Endothelial cell of umbilical vein (primary cell): ENCODE measurements at places on chromosomes 1 and 21. TPM values are rescaled to one million over a fixed set of nuclear protein-coding genes. Genes with fewer than 3 reads are reported as not detected.

Gene MCL1
- 186 and 212 TPM in 2 replicates for total RNA-seq

Gene AADACL3
- total RNA-seq: not detected in 2 replicates

Gene S100A12
- not detected in 2 replicates for total RNA-seq

DNA sequence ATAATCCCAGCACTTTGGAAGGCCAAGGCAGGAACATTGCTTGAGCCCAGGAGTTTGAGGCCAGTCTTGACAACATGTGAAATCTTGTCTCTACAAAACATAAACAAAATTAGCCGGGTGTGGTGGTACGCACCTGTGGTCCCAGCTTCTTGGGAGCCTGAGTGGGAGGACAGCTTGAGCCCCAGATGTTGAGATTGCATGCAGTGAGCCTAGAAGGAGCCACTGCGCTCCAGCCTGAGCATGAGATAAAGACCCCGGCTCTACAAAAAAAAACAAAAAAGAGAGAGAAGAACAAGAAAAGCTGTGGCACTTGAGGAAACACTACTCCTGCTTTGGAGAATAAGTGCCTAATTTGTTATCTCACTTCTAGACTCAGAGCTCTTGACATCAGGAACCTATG lies 146.6 kb downstream of the GLUL start:
- DNase-seq: no peak

- DNase-seq: no peak
Measured at GRCh38 chr1:103122983-103123720, 14.8 kb upstream of the COL11A1 start.

GRCh38 chr1:154221278-154222001 lies 685 bp downstream of the UBAP2L start:
- DNase-seq: peak; percentile 61

Gene RGS8
- not detected in 2 replicates for total RNA-seq

- DNase-seq: peak; percentile 47
Measured at GRCh38 chr1:2233997-2234761, 6.1 kb downstream of the SKI start.

DNA sequence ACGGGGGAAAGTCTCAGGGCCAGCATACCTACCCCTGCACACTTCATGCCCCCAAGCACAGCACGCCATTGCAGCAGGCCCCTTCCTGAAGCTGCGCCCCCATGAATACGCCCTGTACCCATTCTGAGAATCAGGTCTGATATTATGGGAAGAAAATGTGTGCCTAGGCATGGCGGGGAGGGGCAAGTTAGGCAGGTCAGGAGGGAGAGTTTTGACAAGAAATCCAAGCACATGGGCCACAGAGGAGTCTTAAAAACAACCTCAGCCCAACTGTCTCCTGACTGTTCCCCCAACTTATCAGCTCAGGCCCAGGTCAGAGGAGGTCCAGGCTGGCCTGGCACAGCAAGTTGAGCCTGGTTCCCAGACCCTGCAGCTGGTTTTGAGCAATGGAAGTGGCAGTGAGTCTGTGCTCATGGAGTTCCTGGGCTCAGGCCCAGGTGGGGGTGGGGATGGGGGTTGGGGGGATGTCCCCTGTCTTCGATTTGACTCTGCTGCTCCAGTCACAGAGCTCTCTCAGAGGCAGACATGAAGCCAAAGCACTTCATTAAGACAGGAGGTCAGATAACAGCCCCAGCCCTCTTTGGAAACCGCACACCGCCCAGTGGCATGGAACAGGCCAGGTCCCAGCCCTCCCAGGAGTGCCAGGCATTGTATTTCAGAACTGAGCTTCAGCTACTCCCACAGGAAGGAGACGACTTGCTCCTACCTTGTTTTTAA lies 20.6 kb upstream of the BCAR3 start:
- DNase-seq: no peak

Gene FMO2
- total RNA-seq: not detected in 2 replicates

- DNase-seq: no peak
Measured at GRCh38 chr21:30962013-30962412, 76.3 kb downstream of the KRTAP19-8 start.

DNA sequence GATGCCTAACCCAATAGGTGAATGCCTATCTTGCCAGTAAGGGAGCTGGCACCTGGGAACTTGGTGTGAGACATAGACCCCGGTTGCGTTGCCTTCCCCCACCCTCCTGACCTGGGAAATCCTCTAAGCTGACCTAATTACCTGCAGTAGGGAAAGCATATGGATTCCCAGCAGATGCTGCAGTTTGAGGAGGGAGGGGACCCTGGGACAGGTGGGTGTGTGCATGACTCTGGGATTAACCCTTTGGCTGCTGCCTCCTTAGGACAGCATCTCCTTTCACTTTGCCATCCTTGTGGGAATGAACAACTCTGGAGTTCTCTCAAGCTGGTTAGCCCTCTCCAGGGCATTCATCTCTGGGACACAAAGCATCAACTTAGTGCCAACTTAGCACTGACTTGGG lies 16.4 kb upstream of the NFASC start:
- DNase-seq: no peak

Gene OR10Z1
- total RNA-seq: not detected in 2 replicates

- DNase-seq: no peak
Measured at GRCh38 chr1:15279576-15280230, 32.7 kb downstream of the FHAD1 start.

- DNase-seq: no peak
Measured at GRCh38 chr1:8627728-8628127, 189.7 kb downstream of the RERE start.

- peak; percentile 7 for DNase-seq
Measured at GRCh38 chr1:198641966-198642668, 3.3 kb downstream of the PTPRC start.

- peak; percentile 56 for DNase-seq
Measured at GRCh38 chr21:16418226-16418625, 688.4 kb downstream of the USP25 start.

- DNase-seq: no peak
Measured at GRCh38 chr1:119828266-119828665, 17.0 kb upstream of the REG4 start.

DNA sequence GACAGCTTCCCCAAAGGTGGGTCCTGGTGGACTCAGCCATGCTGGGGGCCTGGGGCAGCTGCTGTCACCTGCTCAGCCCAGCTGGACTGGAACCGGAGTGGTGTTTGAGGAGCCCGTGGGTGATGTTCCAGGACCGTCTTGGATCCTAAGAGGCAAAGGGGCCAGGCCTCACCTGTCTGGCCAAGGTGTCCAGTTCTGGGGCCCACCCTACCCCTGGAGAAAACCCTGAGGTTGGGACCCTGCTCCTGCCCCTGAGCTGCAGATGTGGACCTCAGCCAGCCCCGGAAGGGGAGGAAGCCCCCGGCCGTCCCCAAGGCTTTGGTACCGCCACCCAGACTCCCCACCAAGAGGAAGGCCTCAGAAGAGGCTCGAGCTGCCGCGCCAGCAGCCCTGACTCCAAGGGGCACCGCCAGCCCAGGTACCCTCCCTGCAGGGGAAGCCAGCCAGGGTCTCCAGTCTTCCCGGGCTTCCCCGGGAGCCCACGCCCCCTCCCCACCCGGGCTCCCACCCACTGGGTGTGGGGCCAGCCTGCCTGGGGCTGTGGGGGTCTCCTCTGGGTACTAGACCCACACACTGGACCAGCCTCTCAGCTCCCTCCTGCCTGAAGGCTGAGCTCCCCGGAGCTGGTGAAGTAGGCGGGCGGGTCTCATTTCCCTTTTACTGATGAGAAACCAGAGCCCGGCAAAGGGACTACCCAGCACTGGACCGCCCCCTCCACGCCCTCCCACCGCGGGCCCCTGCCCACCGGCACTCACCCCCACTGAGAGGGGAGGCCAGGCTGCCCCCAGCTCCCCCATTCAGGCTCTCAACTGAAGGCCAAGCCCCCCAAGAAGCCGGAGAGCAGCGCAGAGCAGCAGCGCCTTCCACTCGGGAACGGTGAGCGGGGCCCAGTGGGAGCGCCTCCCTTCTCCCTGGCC lies 1.3 kb downstream of the AIRE start:
- DNase-seq: no peak

DNA sequence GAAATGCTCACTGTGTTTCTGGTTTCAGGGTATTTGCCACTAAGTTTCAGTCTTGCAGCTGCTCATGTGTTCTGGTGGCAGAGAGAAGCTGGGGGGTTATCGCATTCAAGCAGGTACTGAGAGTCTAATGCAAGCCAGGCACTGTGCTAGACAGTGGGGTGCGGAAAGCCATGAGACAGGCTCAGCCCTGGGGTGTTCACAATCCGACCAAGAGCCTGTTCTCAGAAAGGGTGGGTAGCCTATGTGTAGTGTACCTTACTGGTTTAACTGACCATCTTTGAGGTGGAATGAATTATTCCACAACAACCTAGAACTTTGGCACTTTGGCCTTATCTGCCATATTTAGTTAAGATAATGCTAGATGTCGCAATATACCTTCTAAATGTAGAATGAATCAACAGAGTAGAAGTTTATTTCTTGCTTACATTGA lies 55.3 kb upstream of the ROR1 start:
- no peak for DNase-seq

- DNase-seq: peak; percentile 56
Measured at GRCh38 chr1:6127587-6128163, 52.4 kb downstream of the CHD5 start.

DNA sequence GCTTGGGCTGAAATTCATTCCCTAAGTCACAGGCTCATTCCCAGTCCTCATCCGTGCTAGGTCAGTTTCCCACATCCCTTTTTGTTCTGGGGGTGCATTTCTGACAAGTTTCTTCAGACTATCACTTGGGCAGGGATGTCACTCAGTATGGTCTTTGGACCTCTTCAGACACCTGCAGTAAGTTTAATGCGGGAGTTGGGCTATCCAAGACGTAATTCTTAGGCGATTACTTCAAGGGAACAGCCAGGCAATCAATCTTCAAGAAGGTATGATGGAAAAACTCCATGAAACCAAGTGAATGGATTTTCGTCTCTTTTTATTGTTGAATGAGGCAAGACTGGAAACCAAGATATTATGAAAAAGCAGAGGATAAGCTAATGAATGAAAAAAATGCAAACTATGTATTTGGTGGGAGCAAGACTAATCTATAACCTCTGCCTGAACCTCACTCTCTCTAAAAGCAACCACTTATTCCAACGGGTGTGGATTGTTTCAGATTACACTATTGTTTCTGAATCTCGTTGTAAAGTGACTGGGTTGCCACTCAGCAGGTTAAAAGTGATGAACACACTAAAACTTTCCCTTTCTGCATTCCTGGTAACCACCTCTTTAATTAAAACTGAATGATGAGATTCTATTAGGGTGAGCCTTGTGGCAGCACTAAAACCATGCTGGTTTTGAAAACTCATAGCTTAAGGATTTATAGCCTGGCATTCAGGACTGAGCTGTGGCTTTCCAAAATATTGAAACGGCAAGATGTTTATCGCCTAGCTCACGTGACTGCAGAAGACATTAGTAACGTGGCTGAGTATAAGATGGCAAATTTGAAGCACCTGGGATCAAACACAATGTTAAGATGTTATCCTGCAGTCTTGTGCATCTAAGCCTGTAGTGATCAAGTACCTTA lies 1.1 kb downstream of the RASAL2 start:
- peak; percentile 51 for DNase-seq

Gene EDARADD
- total RNA-seq: not detected in 2 replicates

Gene UBXN10
- total RNA-seq: not detected in 2 replicates

DNA sequence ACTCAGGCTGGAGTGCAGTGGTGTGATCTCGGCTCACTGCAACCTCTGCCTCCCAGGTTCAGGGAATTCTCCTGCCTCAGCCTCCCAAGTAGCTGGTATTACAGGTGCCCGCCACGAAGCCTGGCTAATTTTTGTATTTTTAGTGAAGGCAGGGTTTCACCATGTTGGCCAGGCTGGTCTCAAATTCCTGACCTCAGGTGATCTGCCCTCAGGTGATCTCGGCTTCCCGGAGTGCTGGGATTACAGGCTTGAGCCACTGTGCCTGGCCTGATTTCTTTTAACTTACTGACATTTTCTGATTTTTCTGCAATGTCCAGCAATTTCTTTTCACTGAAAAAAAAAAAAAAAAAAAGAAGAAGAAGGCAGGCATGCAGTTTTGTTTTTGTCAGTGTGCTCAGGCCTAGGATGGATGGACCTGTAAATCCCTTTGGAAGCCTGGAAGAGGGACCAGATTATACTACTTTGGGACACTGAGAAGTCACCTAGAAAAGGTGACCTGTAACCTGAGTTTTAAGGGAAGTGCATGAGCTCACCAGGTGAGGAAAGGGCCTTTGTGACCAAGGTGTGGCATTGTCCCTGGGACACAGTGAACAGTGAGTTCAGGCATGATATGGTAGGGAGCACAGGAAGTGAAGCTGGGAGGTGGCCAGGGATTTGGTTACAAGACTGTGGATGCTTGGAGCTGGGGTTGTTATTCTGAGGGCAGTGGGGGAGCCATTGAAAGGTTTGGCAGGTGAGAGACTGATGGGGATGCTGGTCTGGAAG lies 2.7 kb upstream of the TMEM61 start:
- no peak for DNase-seq
